AG10803 (cell line): ENCODE measurements at places on chromosomes 7 and 10.

- DNase-seq = no peak
Measured at GRCh38 chr7:121266307-121266894, 62.4 kb upstream of the WNT16 start.

DNA sequence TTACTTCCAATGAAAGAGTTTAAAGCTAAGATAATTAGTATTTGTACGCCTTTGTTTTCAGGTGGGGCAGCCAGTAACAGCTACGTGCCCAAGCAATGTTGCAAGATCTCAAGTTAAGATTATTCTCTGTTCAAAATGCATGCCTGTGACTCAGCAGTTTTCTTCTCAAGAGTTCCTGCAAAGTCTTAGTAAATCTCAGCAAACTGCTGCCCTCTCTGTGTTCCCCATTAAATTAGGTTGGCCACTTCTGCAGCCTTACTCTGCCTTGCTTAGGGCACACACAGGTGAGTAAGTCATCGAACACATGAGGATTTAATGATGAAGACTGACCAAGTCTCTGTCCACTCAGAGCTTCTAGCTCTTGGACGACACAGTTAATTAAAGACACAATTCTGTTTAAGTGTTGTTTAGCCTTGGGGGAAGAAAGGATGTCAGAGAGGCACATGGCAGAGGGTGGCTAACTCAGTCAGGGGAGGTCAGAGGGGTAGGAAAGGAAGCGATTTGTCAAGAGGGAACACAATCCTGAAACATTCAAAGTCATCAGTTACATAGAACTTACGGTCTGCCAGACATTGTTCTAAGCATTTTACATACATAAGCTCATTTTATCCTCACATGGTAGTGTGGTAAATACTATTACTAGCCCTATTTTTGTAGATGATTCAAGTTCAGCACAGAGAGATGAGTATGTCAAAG is 20.2 kb upstream of the SLC35G1 start:
- DNase-seq = peak; percentile 56

GRCh38 chr7:82360591-82361368 is 82.8 kb downstream of the CACNA2D1 start:
- no peak for DNase-seq

GRCh38 chr10:740936-741431 is 51.5 kb upstream of the DIP2C start:
- DNase-seq = no peak

- no peak for DNase-seq
Measured at GRCh38 chr10:104910712-104911111, 269.6 kb downstream of the SORCS3 start.

- DNase-seq = no peak
Measured at GRCh38 chr10:88828310-88828709, 23.3 kb downstream of the ANKRD22 start.

DNA sequence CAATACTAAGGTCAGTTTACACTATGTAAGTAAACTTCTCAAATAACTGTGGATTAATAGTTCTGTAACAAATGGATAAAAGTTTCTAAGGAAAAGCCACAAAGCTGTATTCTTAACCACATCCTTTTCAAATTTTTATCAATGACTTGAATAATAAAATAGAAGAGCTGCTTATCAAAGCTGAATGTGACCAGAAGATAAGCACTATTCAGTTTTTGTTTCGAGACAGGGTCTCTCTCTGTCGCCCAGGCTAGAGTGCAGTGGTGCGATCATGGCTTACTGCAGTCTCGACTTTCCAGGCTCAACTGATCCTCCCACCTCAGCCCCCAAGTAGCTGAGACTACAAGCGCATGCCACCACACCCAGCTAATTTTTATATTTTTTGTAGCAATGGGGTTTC is 17.0 kb downstream of the UPF2 start:
- no peak for DNase-seq

DNA sequence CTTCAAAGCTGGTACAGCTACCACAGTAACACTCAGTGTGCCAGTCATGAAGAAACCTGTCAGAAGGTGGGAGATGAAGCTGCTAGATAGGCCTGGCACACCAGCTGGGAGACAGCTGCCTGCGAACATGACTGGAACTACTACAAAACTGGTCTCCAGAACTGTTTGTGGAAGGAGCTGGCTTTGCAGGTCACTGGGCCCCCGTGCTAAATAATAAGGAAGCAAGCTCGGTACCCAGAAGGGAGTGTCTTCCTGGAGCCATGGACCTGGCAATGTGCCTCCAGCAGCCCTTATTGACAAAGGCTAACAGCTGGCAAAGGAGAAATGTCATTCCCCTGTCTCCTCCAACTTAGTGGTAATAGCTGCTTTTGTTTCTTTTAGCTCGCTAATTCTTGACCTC is 1217.6 kb upstream of the LRRN3 start:
- DNase-seq = no peak

DNA sequence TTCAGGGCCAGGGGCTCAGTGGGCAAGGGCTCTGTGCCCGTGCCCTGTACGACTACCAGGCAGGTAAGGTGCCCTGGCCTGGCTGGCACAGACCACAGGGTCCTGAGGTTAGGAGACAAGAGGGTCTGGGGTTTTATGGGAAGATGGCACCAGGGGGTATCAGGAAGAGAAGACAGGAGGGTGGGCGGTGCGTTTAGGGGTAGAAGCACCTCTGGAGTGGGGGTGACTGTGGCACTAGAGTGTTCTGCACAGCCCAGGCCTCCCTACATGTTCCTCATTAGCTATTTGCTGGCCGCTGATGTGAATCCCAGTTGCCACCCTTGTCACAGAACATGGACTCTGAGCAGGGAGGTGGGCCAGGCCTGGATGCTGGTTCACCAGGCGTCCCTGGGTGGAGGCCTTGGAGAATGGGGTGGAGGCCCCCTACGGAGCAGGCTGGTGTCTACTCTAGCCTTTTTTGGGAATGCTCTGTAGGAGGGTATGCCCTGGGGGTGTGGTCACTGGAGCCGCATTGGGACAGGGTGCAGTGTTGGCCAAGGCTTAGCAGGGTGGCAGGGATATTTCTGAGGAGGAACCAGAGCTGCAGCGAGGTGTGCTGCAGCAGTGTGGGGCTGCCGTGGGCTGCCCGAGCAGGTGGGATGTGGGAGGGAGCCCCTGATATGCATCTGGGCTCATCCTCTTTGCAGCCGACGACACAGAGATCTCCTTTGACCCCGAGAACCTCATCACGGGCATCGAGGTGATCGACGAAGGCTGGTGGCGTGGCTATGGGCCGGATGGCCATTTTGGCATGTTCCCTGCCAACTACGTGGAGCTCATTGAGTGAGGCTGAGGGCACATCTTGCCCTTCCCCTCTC is 5.0 kb downstream of the PGAM2 start:
- no peak for DNase-seq

GRCh38 chr10:101046332-101047238 is 15.2 kb upstream of the KAZALD1 start:
- DNase-seq = no peak

DNA sequence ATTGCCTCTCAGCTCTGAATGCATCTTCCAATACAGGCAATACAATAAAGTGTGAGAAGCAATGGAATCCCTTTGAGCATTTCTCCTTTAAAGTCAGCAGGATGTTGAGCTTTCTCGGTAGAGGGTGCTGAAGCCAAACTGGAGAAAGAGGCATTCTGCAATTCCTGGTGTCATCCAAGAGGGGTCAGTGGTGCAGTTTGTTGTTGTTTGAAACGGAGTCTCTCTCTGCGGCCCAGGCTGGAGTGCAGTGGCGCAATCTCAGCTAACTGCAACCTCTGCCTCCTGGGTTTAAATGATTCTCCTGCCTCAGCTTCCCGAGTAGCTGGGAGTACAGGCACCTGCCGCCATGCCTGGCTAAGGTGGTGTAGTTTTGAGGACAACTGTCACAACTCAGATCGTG is 486.5 kb downstream of the CALN1 start:
- DNase-seq = no peak

GRCh38 chr7:53794816-53795215 is 747.4 kb upstream of the VSTM2A start:
- no peak for DNase-seq

- no peak for DNase-seq
Measured at GRCh38 chr10:71776481-71776925, 3.2 kb upstream of the VSIR start.

GRCh38 chr7:136883046-136883445 is 14.6 kb downstream of the CHRM2 start:
- no peak for DNase-seq

- DNase-seq = peak; percentile 84
Measured at GRCh38 chr7:143936087-143937009, 1.3 kb downstream of the OR2F2 start.

- no peak for DNase-seq
Measured at GRCh38 chr10:29028486-29028885, 260.4 kb upstream of the LYZL1 start.

GRCh38 chr7:151460474-151460855 is 20.5 kb upstream of the CRYGN start:
- DNase-seq = peak; percentile 22

DNA sequence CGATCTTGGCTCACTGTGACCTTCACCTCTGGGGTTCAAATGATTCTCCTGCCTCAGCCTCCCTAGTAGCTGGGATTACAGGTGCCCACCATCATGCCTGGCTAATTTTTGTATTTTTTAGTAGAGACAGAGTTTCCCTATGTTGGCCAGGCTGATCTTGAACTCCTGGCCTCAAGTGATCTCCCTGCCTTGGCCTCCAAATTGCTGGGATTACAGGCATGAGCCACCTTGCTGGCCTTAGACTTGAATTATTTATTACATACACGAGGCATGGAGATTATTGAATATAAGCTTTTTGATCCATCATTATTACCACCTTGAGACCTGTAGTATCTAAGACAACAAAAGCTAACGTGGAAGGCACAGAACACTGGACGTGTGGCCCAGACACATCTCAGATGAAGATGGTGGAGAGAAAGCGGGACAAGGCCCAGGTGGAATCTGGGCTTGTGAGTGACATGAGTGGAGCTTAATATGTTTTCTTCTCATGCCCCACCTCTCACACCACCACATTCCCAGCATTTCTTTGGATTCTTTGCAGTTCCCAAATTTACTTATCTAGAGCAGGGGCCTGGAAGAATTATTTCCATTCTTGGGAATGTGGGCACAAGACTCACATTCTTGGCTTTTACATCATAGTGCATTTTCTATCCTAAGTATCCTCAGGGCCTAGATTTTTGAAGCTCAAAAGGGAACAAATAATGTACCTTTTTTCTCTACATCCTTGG is 76.6 kb downstream of the SUGCT start:
- peak; percentile 85 for DNase-seq

DNA sequence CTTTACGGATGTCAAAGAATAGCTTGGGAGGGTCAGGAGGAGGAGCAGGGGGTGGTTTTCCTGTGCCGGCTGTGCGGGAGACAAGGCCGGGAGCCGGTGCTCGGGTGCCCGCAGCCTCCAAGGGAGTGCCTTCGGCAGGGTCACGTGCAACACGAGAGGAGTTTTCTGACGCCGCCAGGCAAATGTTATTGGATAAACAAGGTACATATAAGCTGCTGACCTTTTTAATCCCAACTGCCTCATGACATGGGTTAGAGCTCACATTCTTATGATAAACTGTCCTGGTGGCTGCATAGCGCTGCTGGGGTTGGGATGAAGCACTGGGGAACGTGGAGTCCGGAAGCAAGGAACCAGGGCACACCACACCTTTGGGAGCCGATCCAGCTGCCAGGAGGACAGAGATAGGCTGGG is 124.8 kb upstream of the PDLIM1 start:
- no peak for DNase-seq

DNA sequence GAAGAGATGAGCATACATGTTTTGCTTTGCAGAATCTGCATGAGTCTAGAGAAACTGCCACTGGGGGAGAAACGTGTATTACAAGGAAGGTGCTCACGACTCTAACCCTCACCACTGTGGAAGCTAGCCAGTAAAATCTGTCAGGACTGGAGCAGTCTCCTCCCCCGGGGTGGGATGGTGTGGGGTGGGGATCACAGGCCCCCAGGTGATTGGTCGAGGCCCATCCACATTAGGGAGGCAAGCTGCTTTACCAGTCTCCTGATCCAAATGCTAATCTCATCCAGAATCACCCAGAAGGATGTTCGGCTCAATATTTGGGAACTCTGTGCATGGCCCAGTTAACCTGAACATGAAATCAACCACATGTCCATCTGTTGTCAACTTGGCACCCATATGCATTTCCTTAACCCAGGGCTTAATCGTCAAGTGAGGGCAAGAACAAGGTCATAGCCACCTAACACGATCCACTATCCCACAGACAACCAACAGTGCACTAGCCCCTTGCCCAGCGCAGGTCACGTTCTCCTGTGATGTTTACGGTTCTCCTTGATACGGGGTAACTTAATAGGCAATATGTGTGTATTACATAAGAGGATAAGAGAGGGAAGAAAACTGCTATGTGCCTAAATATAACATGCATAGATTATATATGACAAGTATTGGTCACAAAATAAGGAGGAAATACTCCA is 40.8 kb downstream of the DNAJB6 start:
- no peak for DNase-seq

GRCh38 chr10:96270571-96270970 is 798 bp downstream of the BLNK start:
- DNase-seq = no peak

- DNase-seq = peak; percentile 4
Measured at GRCh38 chr7:107078517-107078966, 34.0 kb downstream of the PRKAR2B start.

GRCh38 chr7:63009771-63010170 is 988.9 kb upstream of the ZNF722 start:
- no peak for DNase-seq

DNA sequence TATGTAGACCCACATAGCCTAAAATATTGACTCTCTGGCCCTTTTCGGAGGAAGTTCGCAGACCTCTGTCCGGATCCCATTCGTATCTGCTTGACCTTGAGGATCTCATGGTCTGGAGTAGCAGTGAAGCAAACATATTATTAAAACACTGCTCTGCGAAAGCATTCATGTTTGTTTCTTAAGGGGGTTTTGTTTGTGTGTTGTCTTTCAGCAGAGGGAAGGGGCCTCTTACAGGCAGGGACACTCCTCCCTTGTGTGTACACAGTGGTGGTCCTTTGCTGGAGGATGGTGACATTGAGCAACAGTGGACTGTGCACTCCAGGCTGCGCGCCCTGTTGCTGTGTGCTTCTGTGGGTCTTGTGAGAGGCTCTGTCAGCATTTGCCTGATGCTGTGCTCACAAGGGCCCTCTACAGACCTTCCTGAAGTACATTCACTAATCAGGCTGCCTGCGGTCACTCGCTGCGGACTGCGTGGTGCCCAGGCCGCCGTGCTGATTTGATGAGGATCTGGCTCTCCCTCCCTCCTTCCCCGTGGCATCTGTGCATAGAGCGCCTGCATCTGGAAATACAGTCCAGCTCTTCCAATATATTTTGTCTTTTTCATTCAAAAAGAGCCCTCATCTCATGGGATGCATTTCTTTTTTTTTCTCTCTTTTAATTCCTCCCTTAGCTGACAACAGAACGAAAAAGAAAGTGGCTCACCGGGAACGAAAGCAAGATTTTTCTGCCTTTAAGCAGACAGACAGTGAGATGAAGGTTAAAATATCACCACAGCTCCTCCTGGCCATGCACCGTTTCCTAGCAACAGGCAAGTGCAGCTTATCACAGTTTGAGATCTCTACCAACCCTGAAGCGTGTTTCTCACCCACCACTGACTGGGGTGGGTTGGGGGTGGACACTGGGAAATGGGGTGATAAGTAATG is 135.8 kb downstream of the CNNM2 start:
- DNase-seq = peak; percentile 87

- no peak for DNase-seq
Measured at GRCh38 chr10:122521011-122521410, 39.5 kb upstream of the DMBT1 start.

- no peak for DNase-seq
Measured at GRCh38 chr10:28467615-28468014, 65.3 kb upstream of the WAC start.

- DNase-seq = peak; percentile 30
Measured at GRCh38 chr10:34814223-34814912, 728 bp downstream of the PARD3 start.

- no peak for DNase-seq
Measured at GRCh38 chr10:12796401-12797160, 204.9 kb downstream of the CCDC3 start.
